ENCODE measurements at places on chromosomes 5 and 9.

DNA sequence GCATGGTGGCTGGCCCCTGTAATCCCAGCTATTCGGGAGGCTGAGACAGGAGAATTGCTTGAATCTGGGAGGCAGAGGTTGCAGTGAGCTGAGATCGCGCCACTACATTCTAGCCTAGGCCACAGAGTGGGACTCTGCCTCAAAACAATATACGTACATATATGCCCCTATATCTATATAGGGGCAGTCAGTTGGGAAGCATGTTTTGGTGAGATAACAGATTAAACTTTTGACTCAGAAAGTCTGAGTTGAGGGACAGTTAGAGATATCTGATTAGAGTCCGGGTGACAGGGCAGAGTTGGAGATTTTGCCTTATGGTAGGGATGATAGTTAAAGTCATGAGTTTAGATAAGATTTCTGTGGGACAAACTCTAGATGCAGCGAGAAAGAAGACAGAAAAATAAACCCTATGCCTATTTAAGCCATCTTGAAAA is 71.8 kb upstream of the ALDH1A1 start:
- no peak for DNase-seq

- DNase-seq: no peak
These were observed 22.4 kb downstream of the SPINK5 start for GRCh38 chr5:148085977-148086705.

GRCh38 chr5:125251703-125252102 is 505.3 kb upstream of the ZNF608 start:
- no peak for DNase-seq

GRCh38 chr5:141392429-141393198 is at the start of gene PCDHGA8:
TSS of gene PCDHGA8 (plus strand) at chr5:141392633. CDS start at chr5:141392814, 181 bp downstream.
- no peak for DNase-seq

Measured in HFFc6 (cell line).